ENCODE measurements at places on chromosomes 1 and 21.

DNA sequence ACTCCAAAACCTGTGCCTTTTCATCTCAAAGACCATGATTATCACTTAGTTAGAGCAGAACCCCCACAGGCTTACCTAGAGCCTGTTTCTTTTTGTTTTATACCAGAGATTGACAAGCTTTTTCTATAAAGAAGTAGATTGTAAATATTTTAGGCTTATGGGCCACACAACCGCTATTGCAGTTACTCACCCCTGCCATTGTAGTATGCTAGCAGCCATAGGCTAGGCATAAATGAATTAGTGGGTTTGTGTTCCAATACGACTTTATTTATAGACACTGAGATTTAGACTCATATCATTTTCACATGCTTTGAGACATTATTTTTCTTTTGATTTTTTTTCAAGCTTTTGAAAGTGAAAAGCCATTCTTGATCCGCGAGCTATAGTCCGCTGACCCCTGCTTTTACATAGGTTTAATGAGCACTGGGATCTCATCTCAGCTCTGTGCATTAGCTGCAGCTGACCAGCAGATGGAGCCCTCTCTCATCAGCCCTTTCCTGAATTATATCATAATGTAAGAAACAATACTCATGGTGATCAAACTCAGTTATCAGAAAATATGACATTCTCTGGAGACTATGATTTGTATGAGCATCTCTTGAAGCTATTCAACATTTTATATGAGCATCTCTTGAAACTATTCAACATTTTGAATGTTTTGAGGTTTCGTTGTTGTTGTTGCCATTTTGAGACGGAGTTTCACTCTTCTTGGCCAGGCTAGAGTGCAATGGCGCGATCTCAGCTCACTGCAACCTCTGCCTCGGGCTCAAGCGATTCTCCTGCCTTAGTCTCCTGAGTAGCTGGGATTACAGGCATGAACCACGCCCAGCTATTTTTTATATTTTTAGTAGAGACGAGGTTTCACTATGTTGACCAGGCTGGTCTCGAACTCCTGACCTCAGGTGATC lies 111.9 kb upstream of the L1TD1 start:
- DNase-seq, result peak; percentile 70

DNA sequence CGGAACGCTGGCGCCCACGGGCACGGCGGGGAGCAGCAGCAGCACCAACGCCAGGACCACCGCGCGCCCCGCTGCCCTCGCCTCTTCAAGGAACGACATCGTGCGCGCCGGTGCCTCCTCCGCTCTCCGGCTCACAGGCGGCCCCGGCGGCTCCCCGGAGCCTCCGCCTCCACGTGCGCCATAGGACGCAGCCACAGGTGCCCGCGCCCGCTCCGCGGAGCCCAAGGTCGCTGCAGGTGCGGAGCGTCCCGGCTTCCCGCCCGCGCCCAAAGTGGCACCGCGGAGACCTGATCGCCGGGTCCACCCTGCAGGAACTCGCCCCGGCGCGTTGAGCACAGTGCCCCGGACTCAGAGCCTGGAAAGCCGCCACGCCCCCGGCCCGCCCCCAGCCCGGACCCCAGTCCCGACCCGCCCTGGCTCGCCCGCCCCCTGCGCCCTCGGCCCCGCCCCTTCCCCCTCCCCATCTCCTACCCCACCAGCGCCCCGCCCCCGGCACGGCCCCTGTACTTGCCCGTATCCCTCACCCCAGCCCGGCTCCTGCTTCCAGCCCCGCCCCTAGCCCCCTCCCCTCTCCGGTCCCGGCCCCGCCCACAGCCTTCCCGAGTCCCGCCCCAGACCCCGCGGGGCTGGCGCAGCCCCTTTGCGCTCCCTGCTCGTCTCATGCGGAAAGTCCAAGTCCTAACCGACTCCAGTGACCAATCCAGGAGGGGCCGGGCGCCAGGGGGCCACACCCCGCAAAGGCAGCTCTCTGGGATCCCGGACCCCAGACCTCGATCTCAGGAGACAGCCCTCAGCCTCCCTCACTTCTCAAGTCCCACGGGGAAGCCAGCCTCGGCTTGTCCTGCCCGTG lies at the start of gene MEGF6:
MEGF6 (minus strand) TSS at position 339 of the 850 bp plus-strand sequence; CDS start at position 99, 240 bp downstream.
- peak; percentile 48 for DNase-seq

DNA sequence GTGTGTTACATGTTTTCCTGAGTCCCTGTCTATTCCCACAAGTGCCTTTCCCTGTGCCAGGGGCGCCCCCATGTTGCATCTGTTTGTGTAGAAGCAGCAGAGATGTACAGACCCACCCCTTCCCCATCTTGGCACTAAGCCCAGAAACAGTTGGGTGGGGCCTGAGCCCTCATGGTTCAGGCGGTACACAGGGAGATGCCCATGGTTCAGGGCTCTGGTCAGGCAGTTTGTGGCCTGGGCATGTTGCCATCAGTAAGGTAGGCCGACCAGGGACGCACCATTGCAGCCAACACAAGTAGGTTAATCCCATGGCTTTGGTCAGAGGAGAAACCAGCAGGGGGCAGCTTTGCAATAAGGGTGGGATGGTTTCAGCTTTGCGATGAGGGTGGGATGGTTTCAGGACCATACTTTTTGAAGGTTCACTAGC lies 914 bp upstream of the ADGRB2 start:
- no peak for DNase-seq

DNA sequence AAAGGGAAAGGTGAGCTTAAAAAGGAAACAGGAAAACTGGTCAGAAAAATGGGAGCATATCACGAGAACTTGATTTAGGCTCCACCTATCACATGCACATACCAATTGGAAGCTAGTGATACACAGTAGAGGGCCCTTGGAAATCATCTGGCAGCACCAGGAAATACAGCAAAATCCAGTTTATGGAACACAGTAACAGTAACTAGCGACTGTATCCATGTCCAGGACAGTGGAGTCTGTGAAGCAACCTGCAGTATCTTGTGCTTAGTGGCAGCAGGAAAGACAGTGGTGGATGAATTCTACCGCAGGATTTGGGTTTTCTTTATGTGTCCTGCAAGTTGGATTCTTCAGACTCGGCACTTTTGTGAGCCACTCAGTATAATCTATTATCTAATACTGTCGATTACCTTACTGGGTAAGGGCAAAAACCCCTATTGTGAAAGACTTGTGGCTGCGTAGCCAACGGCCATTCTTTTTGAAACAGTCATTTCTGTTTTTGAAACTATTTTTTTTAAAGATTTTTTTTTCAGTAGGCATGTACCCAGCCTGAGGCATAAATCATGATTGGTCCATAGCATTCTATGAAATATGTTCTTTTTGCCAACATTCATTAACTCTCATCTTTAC lies 1.6 kb upstream of the KDM4A start:
- DNase-seq, result peak; percentile 20

GRCh38 chr1:157142765-157143423 lies 4.7 kb upstream of the ETV3 start:
- no peak for DNase-seq

DNA sequence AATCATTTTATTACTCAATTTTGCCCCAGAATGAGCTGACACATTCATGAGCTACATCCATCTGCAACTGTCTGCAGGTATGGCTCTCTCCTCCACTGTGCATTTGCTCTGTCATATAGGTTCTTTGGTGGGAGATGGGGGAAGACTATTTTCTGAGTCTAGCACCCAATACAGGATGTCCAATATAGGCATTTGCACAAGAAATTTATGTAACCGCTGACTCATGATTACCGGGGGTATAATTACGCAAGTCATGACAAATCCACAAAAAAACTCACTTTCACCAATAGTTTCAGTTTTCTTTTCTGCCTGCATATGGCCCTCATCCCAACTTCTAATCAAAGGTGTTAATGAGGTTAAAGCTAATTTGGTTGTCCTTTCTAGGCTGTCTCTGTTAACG lies 17.5 kb upstream of the VSIG8 start:
- DNase-seq, result peak; percentile 86

GRCh38 chr1:97654876-97655585 lies 265.8 kb downstream of the DPYD start:
- peak; percentile 25 for DNase-seq

DNA sequence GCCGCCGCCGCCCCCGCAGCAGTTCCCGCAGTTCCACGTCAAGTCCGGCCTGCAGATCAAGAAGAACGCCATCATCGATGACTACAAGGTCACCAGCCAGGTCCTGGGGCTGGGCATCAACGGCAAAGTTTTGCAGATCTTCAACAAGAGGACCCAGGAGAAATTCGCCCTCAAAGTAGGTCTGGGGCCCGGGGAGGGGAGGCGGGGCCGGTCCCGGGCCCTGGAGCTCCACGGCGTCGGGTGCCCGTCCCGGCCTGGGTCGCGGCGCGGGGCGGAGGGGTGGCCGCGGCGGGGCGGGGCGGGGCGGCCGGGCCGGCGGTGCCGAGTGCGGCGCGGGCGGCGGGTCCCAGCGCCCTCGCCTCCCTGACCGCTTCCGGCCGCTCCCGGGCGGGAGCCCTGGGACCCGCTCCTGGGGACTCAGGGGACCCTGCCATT lies 646 bp downstream of the MAPKAPK2 start:
- DNase-seq, result no peak

GRCh38 chr1:57101209-57101608 lies 135.4 kb upstream of the C8B start:
- no peak for DNase-seq

- no peak for DNase-seq
Observed at GRCh38 chr1:173581383-173582079, 21.3 kb downstream of the SLC9C2 start.

DNA sequence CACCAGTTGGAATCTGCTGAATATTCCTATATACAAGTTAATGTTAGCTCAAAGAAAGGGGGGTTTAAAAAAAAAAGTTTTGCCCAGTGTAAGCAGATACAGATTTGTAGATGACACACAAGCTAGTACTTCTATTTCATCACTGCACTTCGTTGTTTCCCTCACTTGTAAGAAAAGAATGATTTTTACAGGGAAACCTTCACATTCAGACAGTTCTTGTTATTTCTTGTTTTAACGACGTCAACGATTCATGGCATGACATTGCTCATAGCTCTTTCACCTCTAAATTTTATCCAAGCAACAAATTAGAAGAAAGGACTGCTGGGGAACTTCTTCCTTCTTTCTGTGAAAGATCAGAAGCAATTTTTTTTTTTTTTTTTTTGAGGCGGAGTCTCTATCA lies 25.7 kb upstream of the C1orf105 start:
- DNase-seq, result no peak
